ENCODE measurements at places on chromosomes 7 and 10. TPM values are rescaled to one million over a fixed set of nuclear protein-coding genes. Genes with fewer than 3 reads are reported as not detected.

Gene AGAP9
- total RNA-seq: 1.7 TPM

Gene ASB10
- total RNA-seq: 41.4 TPM

- DNase-seq: no peak
These were observed 78.1 kb upstream of the SLC25A13 start for GRCh38 chr7:96400001-96400400.

DNA sequence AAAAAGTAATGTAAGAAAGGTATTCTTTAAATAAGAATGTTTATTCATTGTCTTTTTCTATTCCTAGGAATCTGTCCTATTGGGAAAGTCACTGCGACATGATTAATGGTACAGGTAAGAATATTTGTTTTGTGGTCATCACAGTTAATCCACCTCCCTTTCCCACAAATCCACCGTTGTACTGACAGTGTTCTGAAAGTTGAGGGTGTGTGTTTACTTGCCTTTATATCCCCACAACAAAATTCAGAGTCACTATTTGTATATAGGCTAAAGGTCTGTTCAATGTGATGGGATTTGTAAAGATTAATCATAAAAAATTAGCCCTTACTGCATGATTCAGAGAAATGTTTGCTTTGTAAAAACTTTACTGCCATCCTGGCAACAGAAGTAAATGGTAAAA is 27.9 kb downstream of the CD36 start:
- DNase-seq: no peak

- DNase-seq: no peak
These were observed 108.9 kb upstream of the ZMIZ1 start for GRCh38 chr10:78959924-78960285.

Measured in Right ventricle myocardium inferior (tissue), 1 donor.